A172 (cell line): ENCODE measurements at places on chromosomes 3 and 15.

- DNase-seq, result no peak
Measured at GRCh38 chr3:49902511-49903345, 945 bp downstream of the MST1R start.

DNA sequence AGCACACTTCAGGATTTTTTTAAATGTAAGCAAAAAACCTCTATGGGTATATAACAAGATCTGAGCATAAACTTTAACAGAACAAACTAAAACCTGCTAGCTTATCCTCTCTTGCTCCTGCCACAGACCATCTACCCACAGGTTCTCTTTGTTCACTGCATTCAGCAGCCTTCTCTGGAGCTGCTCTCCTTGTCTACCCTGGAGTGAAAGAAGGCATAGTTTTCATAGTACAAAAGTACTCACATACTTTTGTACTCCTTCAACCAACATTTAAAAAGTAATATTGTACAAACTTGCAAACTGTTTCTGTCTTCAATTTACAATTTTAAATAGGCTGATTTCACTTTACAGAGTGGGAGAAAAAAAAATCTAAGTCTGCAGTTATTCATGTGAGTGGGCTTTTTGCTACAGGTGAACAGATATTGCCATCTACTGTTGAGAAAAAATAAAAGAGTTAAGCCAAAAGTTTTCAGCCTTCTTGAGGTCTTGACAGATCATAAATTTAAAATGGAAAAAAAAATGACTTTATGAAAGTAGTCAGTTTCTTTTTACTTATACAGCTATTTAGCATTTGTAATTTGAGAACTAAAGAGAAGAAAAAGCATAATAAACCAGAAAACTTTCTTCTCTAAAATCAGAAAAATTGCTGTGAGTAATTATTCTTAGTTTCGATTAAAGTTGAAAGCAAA is 20.4 kb downstream of the TERC start:
- DNase-seq, result no peak

DNA sequence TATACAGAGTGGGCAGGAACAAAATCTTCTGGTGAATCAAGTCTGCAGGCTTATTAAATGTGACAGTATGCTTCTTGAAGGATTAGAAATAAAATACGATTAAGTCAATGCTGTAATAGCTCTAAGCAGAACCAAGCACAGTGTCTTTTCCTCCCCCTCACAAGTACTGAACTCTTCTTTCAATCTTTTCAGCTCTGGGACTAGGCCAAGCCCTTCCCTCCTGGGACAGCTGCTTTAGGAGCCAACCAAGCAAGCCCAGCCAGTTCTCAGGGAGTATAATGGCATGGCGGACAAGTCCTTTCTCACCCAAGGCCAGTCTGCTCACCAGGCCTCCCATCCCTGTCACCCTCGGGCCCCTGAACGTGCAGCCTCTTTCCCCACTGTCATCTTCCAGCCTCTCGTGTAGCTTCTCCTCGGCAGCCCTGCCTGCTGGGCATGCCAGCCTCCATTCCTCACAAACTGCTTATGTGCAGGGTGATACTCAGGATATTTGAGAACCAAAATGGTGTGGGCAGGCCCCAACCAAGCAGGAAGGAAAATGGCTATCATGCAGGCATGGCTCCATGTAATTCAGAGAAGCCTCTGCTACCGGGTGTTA is 8.4 kb upstream of the PPP1R2 start:
- DNase-seq, result no peak

GRCh38 chr3:16240229-16241023 is 24.3 kb downstream of the DPH3 start:
- DNase-seq, result peak; percentile 42

- peak; percentile 60 for DNase-seq
Measured at GRCh38 chr15:74053941-74054529, 28.3 kb downstream of the GOLGA6A start.

DNA sequence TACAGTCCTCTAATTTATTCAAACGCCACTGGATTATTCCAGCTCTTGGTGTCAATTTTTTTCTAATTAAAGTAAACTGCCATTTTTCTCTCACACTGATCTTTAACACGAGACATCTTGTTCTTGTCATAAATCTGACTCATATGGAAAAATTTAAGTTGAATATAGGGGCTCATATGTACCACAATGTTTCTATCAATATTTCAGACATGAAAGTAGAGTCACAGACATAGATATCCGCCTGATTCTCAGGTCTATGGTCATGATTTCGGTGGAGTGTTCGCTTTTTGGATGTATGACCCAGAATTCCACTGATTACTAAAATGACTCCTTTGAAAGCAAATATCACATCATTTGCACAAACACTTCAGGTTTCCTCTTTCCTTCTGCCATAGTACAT is 552.8 kb downstream of the FOXP1 start:
- DNase-seq, result no peak

GRCh38 chr3:193605876-193606275 is 12.9 kb downstream of the OPA1 start:
- peak; percentile 82 for DNase-seq

GRCh38 chr15:77482570-77482969 is 61.9 kb downstream of the HMG20A start:
- peak; percentile 72 for DNase-seq

DNA sequence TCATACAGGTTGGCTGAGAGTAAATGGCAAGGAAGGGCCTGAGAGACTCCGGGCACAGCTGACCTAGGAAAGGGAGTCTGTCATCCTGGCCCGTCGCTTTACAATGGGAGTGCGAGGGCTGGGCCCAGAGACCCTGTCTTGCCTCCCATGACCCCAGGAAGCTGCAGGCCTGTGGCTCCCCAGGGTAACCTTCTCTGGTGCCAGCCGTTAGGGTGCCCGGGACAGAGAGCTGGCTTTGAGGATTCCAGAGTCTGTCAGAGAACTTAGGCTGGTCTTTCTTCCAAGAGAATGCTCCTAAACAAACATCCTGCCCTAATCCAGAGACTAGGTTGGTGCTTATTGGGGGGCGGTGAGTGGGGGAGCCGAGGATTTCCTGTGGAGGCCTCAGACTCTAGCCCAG is 18.5 kb downstream of the ZNF710 start:
- DNase-seq, result no peak

DNA sequence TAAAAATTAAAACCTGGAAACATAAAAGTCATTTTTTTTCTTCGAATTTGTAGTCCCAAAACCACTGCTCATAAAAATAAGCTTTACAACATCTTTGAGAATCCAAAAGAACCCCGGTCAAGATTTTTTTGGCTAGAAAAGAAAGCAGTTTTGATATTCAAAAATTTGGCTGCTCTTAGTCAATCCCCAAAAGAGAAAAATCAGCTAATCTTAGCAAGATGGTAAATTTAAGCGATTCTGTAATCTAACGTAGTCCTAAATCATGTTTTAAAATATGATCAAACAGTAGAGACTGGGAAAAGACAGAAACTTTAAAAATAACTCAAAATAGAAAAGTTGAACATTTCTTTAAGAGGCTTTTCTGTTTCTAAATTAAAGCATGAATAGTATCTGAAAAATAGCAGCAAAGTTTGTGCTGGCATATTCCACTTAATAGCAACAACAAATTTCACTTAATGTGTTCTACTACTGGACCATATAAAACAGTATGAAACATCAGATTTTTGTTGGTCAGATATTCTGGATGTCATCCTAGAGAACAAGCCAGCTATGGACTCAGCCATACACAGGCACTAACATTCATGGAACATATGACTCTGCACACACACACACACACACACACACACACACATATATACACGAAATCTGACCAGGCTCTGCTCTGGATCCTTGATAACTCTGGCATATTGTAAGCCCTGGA is 19.1 kb upstream of the NR2F2 start:
- no peak for DNase-seq

GRCh38 chr15:77017761-77018720 is 23.1 kb downstream of the PSTPIP1 start:
- no peak for DNase-seq

- no peak for DNase-seq
Measured at GRCh38 chr3:126758882-126759281, 54.8 kb downstream of the CHCHD6 start.

DNA sequence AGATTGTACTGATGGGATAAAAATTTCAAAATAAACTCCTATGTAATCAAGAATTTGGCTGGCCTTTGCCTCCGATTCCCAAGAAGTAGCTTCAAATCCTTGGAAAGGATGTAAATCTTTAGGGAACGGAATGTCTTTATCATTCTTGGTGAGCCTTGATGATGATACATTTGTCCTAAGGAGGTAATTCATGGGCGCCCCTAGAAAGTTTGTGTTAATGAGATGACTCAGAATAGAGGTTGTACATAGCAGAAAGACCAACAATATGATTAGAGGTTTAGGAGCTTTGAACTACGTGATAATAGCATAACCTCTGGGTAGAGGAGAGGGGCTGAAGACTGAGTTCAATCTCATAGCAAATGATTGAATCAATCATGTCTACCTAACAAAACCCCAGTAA is 248.6 kb upstream of the SLITRK3 start:
- DNase-seq, result no peak

DNA sequence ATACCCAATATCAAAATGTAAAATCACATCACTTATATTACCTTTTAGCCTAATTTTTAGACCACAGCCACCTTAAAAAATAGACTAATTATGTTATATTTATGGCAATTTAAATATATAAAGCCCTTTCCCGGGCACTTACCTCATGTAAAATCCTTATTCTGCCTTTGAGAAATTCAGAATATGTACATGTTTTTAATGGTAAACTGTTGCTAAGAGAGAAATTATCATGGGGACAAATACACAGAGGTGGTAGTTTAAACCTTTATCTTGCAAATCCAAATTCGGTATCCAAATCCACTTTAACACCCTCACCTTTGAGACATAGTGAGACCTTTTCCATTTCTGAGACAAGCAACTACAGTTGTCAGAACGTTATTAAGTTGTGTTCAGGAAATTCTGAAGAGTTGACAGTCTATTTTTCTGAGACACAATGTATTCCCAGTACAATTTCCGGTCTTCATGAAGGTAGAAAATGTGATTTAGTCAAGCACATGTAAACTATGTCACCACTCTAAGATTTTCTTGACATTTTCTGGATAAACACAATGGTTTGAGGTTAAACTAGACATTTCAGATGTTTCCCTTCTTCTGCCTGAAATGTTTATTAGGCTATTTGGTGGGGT is 10.6 kb upstream of the VGLL3 start:
- no peak for DNase-seq

- no peak for DNase-seq
Measured at GRCh38 chr15:74762791-74763150, 14.1 kb downstream of the CYP1A2 start.
